Omental fat pad (tissue), 4 donors: ENCODE measurements at places on chromosomes 12 and 14.

DNA sequence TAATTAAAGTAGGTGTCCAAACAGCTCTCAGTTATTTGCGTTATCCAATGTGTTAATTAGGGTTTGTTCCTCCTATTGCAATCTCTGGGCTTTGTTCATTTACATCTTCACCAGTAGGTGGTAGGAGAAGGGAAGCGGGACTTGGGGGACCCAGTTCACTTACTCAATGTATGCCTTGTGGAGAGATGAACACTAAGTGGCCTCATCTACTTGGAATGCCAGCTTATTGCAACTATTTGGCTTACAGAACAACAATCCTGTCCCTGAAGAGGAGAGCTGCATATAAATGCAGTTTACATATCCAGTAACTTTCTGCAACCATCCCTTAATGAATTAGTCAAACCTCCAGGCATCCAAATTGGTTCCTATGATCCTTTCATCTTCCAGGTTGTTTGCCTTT lies 417.1 kb upstream of the CCDC196 start:
- no peak for DNase-seq

GRCh38 chr14:51310505-51310944 lies 70.5 kb downstream of the TMX1 start:
- DNase-seq, result no peak

- DNase-seq, result no peak
Observed at GRCh38 chr12:131990980-131991305, 41.2 kb downstream of the EP400 start.

DNA sequence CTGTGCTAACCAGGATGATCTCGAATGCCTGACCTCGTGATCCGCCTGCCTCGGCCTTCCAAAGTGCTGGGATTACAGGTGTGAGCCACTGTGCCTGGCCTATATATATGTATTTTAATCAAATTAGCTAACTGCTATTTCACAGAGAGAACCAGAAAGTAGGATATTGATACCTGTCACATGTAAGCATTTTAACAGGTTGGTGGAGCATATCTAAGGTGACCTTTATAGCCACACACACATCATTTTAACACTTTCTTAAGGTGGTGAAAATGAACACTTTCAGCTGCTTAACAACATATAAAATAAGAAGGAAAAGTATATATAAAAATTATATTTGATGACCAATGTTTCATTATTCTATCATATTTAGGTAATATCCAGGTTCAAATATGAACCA lies 57.0 kb upstream of the ATF7IP start:
- DNase-seq, result no peak

DNA sequence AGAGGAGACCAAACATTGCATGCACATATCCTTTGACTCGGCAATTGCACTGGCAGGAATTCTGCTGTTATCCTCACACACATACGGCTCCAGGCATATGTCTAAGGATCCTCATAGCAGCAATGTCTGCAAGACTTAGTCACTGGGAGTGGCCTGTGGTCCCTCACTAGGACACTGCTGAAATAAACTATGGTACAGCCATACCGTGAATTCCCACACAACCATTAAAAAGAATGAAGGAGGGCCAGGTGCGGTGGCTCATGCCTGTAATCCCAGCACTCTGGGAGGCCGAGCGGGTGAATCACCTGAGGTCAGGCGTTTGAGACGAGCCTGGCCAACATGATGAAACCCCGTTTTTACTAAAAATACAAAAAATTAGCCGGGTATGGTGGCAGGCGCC lies 105.1 kb downstream of the ZFP36L1 start:
- DNase-seq, result no peak

DNA sequence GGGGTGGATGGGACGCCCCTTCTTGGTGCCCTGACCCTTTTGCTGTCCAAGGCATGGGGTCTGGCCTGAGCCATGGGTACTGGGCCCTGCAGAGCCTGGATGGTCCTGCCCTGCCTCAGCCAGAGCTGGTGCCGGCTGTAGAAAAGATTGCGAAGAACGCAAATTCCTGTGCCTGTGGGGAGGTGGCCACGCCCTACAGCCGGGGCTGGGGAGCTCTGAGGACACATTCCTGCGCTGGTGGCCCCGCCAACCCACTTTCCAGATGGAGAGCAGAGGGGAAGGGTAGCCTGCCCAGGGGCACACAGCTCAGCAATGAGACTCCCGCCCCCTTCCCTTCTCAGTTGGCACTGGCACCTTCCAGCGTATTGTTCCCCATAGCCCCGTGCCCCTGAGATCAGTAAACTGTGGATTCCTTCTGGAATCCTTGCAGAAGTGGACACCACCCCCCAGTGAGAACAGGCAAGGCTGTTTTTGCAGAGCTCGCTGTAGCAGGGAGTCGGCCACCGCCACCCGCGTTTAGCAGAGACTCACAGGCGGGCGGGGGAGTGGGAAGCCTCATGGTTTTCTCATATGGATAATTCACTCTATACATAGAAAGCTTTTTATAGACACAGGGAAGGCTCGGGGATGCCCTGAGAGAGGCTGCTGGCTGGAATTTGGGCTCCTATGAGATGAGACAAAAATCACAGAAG lies 8.6 kb downstream of the INF2 start:
- DNase-seq, result no peak

GRCh38 chr14:23115918-23116317 lies 3.1 kb downstream of the CEBPE start:
- no peak for DNase-seq
